ENCODE measurements at places on chromosomes 1 and 21.

GRCh38 chr1:4127592-4128140, 227.6 kb upstream of the C1orf174 start:
- DNase-seq: no peak

DNA sequence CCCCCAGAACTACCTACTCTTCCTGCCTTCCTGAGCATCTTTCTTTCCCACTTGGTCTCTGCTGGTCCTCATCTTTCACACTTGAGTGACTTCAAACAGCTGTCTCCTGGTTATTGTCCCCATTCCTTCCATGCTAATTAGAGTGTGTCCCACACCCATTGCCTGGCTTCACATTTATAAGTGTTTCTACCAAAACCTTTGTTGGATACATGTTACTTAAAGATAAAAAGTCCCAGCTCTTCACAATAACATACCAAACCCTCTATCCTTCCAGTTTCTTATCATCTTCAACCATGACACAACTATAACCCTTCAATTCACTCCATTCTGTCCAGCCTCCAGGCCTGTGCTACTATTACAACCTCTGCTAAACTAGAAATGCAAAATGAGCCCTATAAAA, 41.0 kb downstream of the VCAM1 start:
- no peak for DNase-seq

GRCh38 chr1:2215909-2216766, 12.0 kb upstream of the SKI start:
- DNase-seq: no peak

DNA sequence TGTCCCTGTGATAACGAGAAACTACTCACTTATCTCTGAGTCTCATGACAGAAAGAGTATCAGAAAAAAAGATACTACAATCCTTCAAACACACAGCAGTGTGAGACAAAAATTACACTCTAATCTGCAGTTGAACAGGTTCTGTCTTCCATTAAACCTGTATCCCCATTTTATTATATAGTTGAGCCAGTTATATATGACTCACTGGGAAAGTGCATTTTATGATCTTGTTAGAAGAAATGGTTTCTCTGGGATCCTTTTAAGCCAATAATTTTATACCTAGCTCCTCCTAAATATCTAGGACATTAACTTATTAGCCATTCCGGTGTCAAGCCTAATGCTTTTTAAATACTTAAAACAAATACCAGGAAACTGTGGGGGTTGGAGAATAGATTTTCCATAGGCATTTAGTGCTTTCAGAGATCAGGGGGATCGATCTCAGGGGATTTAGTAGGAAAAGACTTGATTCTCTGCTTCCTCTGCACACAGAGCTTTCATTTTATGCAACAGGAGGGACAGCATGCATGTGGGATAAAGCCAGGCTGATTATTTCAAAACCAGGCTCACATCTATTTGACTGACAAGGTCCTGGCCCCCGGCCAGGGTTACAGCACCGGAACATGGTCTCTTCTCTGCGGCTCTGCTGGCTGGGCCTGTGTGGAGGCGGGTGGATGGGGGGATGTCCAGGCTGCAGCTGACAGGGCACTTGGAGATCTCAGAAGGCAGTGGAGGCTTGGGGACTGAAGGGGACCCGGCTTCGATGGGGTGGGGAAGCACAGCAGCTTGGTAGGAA, 310.6 kb downstream of the DISC1 start:
- DNase-seq: no peak

- peak; percentile 100 for DNase-seq
Observed at GRCh38 chr1:12143631-12144155, 23.1 kb upstream of the TNFRSF1B start.

- no peak for DNase-seq
Observed at GRCh38 chr1:47491341-47491753, 53.5 kb downstream of the FOXD2 start.

DNA sequence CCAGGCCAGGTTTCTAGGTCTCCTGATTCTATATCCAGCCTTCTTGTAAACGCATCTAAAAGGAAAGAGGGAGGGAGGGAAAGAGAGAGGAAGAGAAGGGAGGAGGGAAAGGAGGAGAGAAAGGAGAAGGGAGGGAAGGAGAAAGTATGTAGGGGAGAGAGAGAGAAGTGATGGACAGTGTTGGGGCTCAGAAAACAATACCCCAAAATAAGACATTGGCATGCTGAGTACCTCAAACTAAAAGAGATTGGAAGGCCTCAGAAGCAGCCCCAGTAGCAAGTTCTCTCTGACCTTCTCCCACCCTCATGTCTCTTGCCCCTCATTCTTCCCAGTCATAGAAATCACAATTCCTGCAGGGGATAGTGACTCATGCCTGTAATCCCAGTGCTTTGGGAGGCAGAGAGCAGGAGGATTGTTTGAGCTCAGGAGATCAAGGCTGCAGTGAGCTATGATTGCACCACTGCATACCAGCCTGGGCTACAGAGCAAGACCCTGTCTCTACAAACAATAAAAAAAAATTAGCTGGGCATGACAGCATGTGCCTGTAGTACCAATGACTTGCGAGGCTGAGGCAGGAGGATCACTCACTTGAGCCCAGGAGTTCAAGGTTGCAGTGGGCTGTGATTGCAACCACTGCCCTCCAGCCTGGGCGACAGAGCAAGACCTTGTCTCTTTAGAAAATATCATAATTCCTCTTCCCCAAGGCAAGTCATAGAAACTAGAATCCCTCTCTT, 51.2 kb downstream of the DNTTIP2 start:
- DNase-seq: no peak

Measured in inflammatory macrophage treated with lipopolysaccharide for 4 hours (primary cell).